Left kidney (tissue), 8 donors: ENCODE measurements at places on chromosomes 2 and 18.

GRCh38 chr2:3487432-3487831, 31.9 kb downstream of the ADI1 start:
- no peak for DNase-seq

DNA sequence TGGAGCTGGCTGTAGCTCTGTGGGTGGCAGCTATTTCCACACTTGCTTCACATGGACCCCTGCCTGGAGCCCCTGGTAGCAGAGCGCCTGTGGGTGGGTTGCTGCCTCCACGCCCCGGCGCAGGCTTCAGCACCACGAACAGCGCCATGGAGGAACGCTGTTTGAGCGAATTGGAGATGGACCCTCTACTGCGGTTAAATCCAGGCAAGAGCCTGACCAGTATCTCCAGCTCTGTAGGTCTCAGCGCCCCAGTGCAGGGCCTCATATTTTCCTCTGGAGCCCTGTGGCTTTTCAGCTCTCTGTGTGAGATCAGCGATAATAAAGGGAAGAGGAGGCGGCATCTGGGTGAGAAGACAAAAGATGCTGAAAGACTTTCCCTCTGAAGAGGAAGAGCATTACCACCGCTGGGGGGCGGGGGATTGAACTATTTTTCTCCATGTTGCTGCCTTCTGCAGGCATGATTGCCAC, 12.0 kb downstream of the ONECUT2 start:
- peak; percentile 79 for DNase-seq

- no peak for DNase-seq
Observed at GRCh38 chr2:111138839-111139238, 18.1 kb downstream of the BCL2L11 start.

DNA sequence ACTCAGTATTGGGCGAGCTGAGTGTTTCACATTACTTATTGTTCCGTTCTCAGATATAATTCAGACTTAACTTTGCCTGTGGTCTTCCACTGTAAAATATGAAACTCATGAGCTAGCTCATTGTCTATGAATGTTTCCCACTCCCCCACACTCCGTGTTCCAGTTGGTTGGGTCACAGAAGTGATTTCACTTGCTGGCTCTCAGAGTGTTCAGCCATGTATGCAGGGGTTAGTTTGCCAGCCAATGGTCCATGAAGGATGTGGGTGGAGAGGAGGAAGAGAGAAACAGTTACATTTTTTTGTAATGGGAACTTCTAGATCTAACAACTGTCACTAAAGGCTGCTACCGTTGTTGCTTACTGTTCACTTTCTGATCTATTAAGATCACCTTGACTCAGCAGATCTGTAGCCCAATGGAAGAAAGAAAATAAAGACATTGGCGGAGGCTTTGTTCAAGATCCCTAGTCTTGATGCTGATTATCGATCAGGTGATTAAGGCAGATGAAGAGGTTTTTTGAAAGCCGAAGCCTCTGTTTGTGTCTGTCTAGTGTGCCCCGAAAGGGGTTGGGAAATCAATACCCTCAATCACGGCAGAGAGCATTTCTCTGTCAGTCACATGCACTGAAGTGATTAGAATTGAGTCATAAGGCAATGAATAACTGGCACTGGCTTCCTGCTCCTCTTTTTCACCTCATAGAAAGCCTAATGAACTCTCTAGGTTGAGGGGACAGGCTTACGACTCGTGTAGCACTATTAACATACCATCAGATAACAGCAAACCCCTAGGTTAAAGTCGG, 279.7 kb upstream of the FIGN start:
- DNase-seq = peak; percentile 80

GRCh38 chr18:55064760-55065159, 105.5 kb upstream of the CCDC68 start:
- no peak for DNase-seq

DNA sequence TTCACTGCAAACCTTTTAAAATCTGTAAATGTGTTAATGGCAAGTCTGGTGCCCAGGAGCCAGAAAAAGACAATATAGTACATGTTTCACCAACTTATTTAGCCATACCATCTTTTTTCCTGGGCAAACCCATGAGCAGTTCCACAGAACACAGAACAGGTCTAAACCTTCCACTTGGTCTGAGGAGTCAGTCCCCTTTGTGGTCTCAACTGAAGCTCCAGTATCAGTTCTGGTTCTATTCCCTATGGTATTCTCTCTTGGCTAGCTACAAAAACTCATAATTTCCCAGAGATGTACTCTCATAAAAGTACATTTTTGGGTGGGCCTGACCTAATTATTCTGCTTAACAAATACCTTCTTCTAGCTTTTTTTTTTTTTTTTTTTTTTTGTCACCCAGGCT, 31.2 kb downstream of the STK17B start:
- no peak for DNase-seq

GRCh38 chr2:216318521-216318874, 53.8 kb downstream of the MARCHF4 start:
- DNase-seq = no peak

DNA sequence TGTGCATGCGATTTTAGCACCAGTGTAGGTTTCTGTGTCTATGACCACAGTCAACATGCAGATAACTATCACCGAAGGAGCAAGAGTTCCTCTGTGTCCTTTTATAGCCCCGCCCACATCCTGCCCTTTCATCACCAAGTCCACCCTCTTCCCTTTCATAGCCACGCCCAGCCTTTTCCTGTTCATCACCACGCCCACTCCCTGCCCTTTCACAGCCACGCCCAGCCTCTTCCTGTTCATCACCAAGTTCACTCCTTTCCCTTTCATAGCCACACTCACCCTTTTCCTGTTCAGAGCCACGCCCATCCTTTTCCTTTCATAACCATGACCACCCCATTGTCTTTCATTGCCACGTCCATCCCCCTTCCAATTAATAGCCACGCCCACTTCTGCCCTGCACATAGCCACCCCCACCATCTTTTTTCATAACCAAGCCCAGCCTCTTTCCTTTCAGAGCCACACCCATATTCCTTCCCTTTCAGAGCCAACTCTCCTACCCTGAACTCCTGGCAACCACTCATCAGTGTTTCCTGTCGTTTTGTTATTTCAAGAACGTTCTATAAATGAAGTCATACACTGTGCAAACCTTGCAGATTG, 273.9 kb downstream of the MYT1L start:
- no peak for DNase-seq

- no peak for DNase-seq
Observed at GRCh38 chr2:115194623-115195022, 752.2 kb downstream of the DPP10 start.

DNA sequence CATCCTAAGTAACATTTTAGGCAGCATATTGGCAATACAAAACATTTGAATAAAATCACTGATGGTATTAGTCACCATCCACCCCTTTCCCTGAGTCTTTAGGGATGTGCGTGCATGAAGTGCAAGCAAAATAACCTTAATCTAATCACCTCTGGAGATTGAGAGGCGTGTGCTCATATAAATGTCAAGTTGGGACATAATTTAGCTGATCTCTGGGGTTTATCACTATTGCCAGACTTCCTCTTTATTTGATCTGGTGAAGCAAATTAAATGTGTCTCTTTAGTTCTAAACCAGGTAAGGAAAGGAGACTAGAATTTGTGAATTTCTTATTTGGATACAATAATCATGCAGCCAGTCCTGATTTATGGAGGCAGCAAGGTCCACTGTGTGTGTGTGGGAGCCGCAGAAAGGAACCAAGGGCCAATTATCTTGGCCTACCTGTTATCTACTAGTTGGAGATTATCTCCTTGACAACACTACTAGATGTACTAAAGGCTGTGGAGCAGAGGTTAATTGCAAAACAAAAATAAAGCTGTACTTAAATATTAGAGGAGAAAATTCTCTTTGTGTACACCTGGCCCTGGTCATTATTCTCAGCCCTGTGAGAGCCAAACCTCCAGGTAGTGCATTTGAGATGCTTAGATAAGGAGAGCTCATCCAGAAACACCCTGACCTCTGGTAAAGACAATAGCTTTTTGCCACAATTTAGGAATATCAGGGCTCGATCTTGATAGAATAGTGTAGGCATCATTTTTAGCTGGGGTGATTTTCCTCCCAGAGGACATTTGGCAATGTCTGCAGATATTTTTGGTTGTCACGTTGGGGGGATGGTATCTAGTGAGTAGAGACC, 78.2 kb downstream of the HRH4 start:
- no peak for DNase-seq

DNA sequence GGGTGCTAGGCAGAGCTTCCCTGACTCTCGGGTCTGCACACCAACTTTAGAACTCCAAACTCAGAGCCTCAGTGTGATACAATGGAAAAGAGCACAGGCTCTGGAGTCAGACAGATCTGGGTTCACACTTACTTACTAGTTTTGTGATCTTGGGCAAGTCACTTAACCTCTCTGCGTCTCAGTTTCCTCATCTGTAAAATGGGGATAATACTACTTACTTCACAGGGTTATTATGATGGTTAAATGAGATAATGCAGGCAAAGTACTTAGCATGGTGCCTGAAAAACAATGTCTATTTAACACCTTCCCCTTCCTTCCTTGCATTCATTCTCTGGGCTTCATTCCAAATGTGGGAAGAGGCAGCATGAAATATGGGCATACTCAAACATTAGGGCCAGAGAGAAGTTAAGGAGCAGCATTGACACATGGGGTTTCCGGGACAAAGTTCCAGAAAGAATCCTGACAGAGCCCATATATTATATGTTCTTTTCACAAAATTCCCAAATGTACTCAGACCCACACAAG, 13.3 kb downstream of the DNAJC27 start:
- no peak for DNase-seq

GRCh38 chr2:200302940-200303727, 3.4 kb upstream of the SPATS2L start:
- no peak for DNase-seq

DNA sequence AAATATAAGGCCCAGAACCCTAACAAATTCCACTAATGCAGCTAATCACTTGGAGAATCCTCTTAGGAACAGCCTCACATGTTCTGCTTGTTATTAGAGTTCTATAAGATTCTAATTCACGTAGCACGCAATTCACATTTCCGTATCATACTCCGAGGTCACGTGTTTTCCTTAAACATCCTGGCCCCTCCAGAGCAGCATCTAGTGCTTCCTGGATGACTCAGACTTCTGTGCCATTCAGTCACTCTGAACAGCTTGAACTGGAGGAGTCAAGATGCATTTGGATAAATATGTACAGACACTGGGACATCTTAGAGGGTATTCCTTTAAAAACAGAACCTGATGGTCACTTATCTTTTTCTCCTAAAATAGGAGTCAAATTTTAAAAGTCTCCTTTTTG, 156.5 kb downstream of the MYO5B start:
- DNase-seq = no peak

- no peak for DNase-seq
Observed at GRCh38 chr2:72806280-72806945, 19.4 kb downstream of the EXOC6B start.

DNA sequence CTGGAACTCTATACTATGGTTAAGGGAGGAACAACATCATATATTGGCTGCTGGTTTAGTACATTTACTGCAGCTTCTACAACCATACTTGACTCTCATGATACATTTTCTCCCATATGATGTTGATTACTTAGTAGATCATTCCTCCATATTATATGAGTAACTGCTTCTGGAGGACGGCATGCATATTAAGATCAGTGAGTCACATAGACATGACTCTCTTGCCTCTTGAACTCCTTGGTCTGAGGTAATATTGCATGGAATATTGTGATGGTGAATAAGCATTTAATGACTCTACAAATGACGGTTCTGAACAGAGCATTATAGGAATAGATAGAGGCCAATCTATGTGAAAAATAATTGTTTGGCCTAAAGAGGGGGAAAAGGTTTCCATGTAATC, 418.8 kb upstream of the SPHKAP start:
- DNase-seq = no peak

DNA sequence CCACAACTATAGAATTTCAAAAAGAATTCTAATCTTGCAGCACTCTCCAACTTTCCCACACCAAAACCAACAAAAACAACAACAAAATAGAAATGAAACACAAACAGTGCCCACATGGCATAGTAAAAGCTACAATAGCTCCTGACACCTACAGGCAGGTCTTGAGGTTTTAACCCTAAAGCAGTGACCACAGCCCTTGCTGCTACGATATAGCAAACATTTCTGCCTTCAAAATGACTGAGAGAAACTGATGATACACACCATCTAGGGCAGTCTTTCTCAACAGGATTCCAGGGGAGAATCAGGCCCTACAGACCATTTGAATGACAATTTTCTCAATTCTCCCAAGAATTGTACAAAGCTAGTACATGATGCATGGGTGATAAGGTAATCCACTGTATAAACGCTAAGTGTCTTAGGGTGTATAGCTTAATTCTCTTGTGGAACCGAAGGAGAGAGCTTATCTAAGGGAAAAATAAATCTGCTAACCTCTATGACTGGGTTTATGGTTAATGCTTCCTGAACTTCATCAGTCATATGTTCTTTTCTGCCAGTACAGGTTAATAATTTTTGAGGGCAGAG, 46.5 kb downstream of the TRAK2 start:
- no peak for DNase-seq

DNA sequence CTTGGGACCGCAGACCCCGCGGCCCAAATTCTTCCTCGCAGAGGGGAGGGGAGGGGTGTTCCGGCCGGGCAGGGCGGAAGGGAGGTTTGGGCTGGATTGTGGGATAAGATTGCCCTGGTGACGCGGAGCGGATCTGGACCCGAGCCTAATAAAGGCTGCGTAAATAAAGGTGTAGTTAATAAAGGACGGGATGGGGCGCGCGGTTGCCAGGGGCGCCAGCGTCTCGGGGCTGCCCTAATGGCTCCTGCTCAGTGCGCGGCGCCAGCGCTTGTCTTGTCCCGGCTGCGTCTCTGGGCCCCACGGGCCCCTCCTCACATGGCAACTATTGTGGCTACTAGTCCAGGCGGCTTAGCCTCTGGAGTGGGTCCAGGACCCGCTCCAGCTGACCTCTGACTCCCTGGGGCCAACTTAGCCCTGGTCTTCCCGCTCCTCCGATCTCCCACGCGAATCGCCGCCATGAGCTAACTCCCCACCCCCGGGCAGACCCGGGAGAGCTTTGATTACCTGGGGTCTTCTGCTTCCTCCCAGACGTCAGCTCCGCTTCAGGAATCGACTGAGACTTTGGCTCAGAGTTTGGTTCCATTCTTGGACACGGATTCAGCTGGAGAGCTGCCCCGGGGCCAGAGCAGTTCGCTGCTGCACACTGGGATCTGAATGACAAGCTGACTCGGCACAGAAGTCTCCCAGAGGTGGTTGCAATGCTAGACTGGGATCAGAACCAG, 36.5 kb downstream of the SLC25A52 start:
- DNase-seq = no peak

DNA sequence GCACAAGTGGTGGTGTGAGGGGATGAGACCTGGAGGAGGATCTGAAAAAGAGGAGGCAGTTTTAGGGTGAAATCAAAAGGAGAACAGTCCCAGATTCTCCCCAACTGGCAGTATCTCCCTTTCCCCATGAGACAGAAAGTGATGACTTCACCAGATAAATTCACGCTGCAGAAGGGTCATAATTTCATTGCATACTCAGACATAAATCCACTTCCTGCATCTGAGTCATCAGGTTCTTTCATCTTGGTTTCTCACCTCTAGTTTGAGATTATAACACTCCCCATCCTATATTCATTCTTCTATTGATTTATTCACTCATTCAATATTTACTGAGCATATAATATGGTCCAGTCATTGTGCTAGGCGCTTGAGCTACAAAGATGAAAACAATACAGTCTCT, 64.7 kb downstream of the CCDC148 start:
- no peak for DNase-seq

GRCh38 chr2:24918326-24919036, 1.6 kb downstream of the ADCY3 start:
- DNase-seq = no peak

GRCh38 chr18:55096263-55096951, 137.1 kb upstream of the CCDC68 start:
- DNase-seq = peak; percentile 46

- no peak for DNase-seq
Observed at GRCh38 chr2:120369250-120369649, 23.3 kb downstream of the INHBB start.

- DNase-seq = no peak
Observed at GRCh38 chr2:109295070-109295780, 166.2 kb downstream of the SH3RF3 start.
